Activated CD4-positive, alpha-beta memory T cell treated with anti-CD3 and anti-CD28 coated beads for 36 hours (primary cell): ENCODE measurements at places on chromosomes 7 and 10.
A peak's percentile ranks its signal among the peaks of the same experiment; 100 is the strongest.

- no peak for DNase-seq
Measured at GRCh38 chr7:151125470-151125845, 39.2 kb downstream of the AGAP3 start.

- DNase-seq: no peak
Measured at GRCh38 chr10:29840516-29841276, 205.9 kb upstream of the SVIL start.

- no peak for DNase-seq
Measured at GRCh38 chr7:69553190-69553589, 45.1 kb upstream of the AUTS2 start.

- no peak for DNase-seq
Measured at GRCh38 chr10:1169981-1170866, 114.0 kb downstream of the WDR37 start.

DNA sequence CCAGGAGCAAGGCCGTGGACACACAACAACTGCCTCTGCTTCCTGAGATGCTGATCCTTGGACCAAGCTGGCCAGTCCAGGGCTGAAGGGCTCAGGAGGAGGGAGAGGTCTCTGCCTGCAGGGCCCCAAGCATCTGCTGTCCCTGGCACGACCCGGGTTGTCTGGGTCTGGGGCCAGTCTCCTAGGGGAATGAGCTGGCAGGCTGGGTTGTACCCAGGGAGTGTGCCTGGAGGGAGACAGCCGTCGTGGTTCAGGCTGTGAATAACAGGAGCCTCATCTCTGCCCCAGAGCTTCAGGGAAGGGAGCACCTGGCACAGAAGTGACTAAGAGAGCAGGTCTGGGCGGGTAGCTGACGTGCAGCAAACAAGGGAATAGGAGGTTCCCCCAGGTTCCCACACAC, 17.9 kb upstream of the SERPINE1 start:
- no peak for DNase-seq

GRCh38 chr10:32982911-32983909, 25.2 kb upstream of the ITGB1 start:
- peak; percentile 52 for DNase-seq

GRCh38 chr10:130398090-130398994, 262.2 kb downstream of the GLRX3 start:
- no peak for DNase-seq

GRCh38 chr10:124739986-124740368, 4.2 kb downstream of the FAM53B start:
- DNase-seq: peak; percentile 37

DNA sequence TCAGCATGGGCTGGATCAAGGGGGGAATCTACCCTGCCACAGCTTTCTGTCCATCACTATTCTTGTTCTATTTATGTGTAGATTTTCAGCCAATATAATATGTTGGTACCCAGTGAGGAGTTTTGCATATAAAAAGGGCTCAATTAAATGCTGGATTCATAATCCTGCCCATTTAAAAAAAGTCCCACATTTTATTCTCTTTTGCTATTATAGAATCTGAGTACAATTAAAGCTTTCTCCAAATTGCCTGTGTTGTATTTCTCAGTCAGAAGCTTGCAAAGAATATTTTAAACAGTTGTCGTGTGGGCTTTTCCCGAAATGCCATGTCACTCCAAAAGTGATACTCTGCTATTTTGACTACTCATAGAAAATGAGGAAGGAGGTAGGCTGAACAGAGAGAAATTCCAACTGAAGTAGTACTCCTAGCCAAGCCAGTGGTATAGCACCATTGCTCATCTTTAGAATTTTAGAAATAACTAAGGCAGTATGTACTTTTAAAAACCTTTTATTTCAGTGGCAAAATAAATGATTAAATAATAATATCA, 108.3 kb upstream of the HDAC9 start:
- DNase-seq: no peak

GRCh38 chr7:155594961-155595366, 48.6 kb upstream of the CNPY1 start:
- DNase-seq: no peak

DNA sequence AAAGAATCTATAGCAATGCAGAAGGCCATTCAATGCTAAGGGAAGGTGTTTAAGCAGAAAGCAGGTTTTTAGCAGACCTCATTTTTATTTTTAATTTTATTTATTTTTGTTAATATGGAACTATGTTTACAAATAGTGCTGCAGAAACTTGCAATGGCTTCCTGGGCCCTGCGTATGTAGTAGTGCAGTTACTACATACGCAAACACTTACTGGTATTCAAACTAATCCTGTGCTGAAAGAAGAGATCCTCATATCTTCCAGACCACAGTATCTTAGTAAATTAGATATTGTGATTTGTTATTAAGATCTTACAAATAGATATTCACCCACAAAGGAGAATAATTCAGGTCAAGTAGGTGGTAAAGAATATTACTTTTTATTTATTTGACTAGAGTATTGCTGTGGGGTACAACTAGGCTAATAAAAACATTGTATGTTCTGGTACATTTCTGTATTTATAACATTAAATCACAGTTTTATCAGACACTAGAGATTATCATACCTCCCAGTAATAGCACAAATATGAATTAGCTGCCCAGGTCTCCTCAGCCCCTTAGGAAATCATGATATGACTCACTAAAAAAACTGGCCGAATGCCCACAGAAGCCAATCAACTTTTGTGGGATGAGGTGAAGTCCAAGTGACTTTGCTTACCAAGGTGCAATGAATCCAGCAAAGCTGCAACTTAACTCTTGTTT, 57.6 kb downstream of the RNLS start:
- DNase-seq: no peak

- no peak for DNase-seq
Measured at GRCh38 chr7:146146831-146147486, 30.4 kb downstream of the CNTNAP2 start.

- no peak for DNase-seq
Measured at GRCh38 chr7:12229046-12229445, 18.0 kb downstream of the TMEM106B start.

- peak; percentile 71 for DNase-seq
Measured at GRCh38 chr10:5292196-5292735, 72.5 kb upstream of the UCN3 start.

DNA sequence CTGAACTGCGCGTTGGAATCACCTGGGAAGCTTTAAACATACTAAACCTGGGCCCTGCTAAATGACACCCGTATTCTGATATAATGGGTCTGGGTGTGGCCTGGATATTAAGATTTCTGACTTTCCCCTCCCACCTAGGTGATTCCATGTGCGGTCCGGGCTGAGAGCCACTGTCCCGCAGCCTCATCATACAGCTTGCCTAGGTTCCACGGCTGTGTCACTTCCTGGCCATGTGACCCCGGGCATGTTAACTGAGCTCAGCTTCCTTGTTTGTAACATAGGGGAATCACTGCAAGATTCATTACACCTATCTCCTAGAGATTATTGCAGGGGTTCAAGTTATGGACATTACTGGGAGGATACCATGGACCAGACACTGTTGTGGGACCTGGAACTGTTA, 472.7 kb upstream of the GALNT17 start:
- DNase-seq: peak; percentile 31

DNA sequence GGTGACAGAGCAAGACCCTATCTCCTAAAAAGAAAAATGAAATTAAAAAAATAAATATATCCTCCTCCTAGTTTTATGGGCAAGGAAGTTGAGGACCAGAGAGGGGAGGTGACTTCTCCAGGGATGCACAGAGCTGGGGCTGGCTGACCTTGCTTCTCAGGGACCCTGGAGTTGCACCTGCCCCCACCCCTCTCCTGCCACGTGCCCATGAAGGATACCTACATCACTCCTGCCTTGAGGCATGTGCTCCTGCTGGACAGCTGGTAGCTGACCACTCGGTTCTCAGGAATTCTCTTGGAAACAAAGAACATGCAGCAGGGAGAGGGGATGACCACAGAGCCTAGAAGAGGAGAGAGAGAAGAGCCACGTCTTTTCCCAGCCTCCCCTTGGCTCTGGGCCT, 522 bp downstream of the CCL24 start:
- DNase-seq: no peak

DNA sequence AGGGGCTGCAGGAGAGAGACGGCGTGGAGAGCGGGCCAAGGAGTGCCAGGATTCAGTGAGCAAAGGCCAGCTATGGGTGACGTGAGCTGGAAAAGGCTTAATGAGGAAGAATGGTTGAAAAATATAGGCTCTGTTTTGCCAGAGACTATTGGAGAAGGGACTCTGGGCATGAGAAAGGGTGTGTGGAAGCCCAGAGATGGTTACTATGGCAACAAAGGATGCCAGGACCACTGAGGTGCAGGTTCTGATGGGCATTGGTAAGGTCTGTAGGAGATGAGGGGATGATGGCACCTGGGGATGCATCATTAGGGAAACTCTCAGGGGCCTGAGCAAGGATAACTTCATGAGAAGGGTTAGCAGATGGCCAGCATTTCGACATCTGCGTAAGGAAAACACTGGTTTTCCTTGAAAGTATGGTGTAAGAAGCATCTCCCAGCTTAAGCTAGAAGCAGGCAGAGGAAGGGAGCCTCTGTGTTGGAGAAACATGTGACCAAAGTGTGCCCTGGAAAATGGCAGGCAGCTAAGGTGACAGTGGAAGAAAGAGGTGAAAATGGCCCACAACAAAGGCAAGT, 21.6 kb upstream of the FAM180A start:
- DNase-seq: no peak

DNA sequence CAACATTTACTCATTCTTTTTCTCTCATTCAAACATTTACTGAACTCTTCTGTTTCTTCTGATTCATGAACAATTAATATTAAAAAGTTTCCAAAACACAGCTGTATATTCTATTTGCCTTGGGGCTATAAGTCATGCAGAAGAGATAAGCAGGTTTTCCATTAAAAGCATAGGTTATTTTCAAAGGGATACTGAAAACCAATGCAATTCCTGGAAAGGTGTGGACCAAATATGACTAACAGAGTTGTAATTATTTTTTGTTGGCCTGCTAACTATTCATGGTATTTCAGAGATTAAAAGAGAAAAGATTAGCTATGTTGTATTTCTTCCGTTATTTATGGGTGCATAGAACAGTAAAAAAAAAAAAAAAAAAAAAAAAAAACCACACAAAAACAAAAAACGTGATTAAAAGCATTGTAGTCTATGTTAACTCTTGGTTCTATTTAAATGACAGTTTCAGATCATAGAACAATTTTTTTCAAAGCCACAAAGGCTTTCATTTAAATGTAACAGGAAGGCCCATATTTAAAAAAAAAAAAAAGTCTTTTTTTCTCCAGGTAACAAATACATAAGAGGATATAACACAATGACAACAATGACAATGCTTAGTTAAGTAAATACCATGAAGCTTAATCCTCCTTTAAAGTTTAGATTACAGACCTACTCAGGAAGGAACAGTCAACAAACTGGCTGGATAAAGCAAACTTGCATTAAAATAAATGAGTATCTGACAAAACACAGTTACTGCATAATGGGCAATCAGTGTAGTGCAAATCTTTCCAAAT, 1042.9 kb downstream of the GATA3 start:
- DNase-seq: no peak

DNA sequence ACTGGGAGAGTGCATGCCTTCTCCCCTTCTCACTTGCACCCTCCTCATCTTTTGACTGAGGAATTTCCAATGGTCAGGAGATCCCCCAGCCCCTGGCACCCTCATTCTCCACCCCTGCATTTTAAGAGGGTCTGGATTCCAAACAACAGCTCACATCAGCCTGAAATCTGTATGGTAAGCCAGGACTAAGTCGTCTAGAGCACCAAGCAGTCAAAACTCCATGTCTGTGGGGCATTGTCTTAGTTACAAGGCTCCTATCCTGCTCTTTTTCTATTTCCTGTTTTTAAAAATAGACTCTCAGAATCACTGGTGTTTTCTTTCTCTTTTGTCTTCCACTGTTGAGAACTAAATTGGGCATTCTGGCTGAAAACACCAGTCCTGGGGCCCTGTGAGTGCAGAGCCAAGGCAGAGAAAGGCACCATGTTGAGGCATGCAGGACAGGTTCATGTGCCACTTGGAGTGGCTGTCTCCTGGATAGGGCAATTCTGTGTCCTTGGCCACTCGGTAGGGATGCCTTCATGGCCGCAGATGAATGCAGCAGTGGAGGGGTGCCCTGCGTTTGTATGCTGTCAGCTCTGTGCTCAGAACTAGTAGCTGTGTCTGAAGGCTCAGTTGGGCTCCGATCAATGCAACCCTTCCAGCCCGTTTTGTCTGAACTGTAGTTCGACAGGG, 216.6 kb upstream of the YAE1 start:
- no peak for DNase-seq

DNA sequence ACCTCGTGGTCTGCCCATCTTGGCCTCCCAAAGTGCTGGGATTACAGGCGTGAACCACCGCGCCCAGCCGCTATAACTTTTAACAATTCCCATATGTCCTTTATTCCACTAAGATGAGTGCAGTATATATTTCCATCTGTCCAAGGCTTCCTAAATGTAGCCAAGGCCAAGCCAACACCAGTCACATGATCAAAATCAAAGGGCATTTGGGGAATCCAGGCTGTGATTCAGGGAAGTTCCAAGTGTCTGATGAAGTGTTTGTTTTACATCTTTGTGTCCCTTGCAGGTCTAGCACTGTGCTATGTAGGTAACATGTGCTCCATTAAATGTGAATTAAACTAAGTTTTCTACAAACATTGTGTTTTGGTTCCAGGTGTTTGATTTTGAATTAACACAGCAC, 20.8 kb downstream of the AKR1E2 start:
- no peak for DNase-seq

- no peak for DNase-seq
Measured at GRCh38 chr10:95650232-95650631, 6.3 kb downstream of the ALDH18A1 start.

DNA sequence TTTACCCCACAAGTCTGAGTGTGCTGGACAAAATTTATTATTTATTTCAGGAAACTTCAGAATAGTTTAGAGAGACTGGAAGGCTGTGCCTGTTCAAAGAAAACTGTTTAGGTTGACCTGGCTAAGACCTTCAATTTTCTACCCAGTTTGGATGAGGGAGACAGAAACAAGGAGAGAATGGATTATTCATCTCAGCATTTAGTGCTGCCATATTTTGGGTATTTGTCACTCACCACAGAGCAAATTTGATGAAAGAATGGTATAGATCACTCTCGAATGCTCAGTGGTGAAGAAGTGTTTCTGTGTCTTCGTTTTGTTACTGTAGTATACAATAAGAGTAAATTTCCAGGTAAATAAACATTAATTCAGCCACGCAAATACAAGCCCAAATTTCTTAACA, 71.8 kb downstream of the SEMA3C start:
- DNase-seq: no peak
